ENCODE measurements at places on chromosomes 16 and 17.

DNA sequence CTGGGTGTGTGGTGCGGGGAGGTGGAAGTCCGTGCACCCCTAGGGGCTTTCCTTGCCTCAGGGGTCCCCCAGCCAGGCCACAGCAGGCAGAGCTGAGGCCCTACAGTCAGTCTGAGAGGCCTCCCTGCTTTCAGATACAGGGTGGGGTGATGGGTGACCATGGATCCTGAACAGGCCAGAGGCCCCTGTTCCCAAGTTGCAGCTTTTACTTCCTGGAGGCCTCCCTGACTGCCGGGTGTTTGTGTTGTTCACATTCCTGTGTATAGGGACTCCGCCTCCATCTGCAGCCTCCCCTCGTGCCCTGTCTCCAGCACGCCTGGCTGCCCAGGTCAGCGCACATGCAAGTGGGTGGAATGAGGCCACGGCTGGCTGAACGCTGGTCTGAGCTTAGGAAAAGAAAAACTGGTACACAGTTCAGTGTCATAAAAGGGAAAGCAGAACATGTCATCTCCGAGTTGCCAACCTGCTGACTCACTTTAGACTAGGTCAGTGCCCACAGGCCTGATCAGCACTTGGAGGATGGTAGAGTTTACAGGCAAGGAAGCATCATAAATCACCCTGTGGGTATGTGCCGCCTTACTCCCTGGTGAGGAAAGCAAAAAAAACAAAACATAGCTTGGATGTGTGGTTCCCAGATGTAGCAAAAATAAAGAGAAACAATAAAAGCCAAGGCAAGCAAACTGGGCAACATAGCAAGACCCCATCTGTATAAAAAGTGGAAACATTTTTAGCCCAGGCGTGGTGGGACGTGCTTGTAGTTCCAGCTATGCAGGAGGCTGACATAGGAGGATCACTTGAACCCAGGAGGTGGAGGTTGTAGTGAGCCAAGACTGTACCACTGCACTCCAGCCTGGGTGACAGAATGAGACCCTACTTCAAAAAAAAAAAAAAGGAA lies 6.2 kb upstream of the SLC7A6 start:
- no peak for DNase-seq

GRCh38 chr16:68348639-68349445 lies 38.0 kb downstream of the PRMT7 start:
- no peak for DNase-seq

DNA sequence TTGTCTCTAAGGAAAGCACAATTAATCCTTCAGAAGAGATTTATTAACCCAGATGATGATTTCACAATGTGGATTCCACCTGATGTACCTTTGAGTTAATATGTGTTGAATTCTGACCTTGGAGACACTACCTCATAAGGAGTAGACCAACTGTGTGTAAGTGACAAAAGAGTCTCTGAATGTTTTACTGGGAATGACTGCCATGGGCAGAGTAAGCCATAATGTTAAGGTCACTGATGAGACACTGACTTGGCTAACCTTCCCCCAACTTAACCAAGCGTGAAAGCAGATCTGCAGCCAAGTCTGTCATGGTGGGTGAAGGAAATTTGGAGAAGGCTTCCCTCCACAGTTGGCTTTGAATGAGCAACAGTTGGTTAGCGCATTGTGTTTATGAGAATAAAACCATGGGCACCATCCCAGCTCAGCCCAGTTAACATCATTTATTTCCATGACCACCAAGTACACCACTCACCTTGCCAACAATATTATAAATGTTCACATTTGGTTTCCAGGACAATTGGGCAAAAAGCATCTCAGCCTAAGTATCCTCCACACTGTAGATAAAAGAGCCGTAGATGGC lies 618.5 kb downstream of the KCNJ2 start:
- DNase-seq, result no peak

GRCh38 chr17:51188271-51188833 lies 22.1 kb downstream of the NME2 start:
- no peak for DNase-seq
